ENCODE measurements at places on chromosomes 13 and 19.
A peak's percentile ranks its signal among the peaks of the same experiment; 100 is the strongest.

DNA sequence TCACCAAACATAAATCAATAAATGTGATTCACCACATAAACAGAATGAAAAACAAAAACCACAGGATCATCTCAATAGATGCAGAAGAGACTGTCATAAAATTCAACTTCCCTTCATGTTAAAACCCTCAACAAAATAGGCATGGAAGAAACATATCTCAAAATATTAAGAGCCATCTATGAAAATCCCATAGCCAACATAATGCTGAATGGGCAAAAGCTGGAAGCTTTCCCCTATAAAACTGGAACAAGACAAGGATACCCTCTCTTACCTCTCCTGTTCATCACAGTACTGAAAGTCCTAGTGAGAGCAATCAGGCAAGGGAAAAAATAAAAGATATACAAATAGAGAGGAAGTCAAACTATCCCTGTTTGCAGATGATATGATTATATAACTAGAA is 806.1 kb upstream of the MIR17HG start:
- no peak for DNase-seq

DNA sequence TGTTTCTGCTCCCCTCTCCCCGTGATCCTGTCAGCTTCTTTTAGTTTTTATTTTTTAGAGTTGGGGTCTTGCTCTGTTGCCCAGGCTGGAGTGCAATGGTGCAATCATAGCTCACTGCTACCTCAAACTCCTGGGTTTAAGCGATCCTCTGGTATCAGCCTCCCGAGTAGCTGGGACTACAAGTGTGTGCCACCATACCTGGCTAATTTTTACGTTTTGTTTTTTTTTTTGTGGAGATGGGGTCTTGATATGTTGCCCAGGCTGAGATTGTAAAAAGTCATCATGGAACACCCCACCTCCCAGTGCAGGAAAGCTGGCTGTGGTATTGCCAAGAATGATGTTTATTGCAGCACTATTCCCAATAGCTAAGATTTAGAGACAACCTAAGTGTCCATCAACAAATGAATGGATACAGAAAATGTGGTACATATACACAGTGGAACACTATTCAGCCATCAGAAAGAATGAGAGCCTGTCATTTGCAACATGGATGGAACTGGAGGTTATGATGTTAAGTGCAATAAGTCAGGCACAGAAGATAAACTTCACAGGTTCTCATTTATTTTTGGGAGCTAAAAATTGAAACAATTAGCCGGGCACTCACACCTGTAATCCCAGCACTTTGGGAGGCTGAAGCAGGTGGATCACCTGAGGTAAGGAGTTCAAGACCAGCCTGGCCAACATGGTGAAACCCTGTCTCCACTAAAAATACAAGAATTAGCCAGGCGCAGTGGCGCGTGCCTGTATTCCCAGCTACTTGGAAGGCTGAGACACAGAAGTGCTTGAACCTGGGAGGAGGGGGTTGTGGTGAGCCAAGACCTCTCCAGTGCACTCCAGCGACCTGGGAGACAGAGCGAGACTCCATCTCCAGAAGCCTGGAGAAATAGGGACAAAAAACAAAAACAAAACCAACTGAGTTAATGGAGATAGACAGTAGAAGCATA is 6.6 kb upstream of the KLK15 start:
- no peak for DNase-seq

GRCh38 chr19:15463861-15464371 is 428 bp downstream of the RASAL3 start:
- no peak for DNase-seq

DNA sequence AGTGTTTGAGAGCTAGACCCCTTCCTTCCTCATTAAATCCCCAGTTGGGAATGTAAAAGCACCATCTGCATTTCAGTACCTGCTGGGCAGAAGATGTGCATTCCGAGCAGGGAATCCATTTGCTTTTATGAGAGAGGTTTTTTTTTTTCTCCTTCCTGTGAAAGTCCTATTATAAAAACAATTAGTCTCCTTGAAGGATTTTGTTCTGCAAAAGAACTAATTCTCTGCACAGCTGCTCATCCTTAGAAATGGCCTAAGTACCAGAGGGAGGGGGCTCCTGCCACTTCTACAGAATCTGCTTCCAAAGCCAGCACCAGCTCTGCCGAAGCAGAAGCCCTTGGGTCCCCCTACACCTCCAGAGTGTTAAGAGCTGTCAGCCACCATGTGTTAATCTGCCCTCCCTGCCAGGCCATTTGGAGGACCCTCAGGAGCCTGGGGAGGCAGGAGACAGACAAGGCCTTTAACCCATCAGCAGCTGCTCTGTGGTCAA is 36.4 kb upstream of the SERPINE3 start:
- no peak for DNase-seq

DNA sequence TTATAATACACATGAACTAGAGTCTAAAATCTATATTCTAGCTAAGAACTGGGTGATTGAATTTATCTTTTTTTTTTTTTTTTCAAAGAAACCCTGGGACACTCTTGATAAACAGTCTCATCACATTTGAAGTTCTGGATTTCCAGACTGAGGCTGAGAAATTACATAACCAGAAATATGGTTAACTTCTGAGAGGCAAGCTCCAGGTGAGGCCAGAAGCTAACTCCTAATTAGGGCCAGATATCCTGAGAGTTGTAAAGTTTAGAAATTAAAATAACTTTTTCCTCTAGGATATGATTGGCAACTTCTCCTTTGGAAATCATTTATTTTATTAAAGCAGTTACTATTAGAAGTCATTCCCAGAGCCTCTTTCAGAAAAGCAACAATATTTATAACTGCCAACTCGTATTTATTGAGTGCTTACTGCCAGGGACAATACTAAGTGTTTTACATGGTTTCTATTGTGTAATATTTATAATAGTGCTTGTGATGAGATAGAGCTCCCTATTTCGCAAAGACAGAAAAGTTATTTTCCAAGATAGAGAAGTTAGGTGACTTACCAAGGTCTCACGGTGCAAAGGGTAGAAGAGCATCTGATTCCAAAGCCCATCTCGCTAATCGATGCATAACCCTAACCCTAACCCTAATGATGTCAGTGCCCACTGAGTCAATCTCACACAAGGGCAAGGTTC is 187.7 kb downstream of the DCT start:
- DNase-seq, result no peak

- no peak for DNase-seq
Observed at GRCh38 chr13:74562381-74562780, 428.2 kb upstream of the KLF12 start.

DNA sequence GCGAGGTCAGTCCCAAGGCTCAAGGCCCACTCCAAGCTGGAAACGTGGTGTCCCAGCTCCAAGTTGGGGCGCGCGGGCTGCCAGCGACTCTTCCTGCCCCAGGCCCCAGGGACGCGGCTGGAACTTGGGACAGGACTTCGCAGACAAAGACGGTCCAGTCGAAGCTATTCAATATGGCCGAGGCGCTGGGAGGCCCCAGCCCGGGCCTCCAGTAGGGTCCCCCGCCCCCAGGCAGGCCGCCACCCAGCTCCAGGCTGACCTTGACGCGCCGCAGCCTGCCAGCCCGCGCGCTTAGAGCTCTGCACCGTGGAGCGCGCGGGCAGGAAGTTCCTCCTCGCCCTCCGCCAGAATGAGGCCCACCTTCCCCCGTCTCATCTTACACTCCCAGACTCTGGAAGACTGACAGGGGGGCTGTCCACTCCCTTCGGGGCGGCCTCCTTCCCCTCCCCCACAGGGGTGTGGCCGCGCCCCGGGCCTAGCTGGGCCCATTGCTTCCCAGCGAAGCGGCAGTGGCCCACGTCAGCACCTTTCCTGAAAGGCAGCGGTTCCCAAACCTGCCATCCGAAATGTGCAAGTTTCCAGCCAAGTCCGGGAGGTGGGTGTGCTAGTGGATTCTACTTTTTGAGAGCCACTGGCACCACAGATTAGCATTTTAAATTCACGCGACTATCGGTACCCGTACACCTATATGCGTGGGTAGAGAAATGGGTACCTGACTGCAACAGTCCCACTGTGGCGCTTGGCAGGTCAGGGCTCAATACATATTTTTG is at the start of gene CCDC8:
Gene CCDC8 (minus strand): TSS at position 303 of the 770 bp plus-strand sequence. CDS start 754 bp downstream, outside the sequence.
- peak; percentile 96 for DNase-seq

- DNase-seq, result no peak
Observed at GRCh38 chr19:43814663-43815352, 12.3 kb upstream of the ZNF283 start.

- peak; percentile 77 for DNase-seq
Observed at GRCh38 chr19:55546822-55547614, 1.7 kb upstream of the SBK3 start.
